A549 treated with AZD2906 at 1 μM for 4 hours (cell line): ENCODE measurements at places on chromosomes 1 and 21. TPM values are rescaled to one million over a fixed set of nuclear protein-coding genes. Genes with fewer than 3 reads are reported as not detected.

The RORC gene
- 0.01 to 0.05 TPM (median 0.03 TPM) in 5 replicates for total RNA-seq

The ALX3 gene
- not detected in 5 replicates for total RNA-seq

The CFAP74 gene
- total RNA-seq: 0.02 to 0.07 TPM (median 0.06 TPM) in 3 of 5 replicates, not detected in the others

The NBPF14 gene
- 26.0 to 32.4 TPM (median 31.3 TPM) in 5 replicates for total RNA-seq

The GBP4 gene
- total RNA-seq: 0.02 to 0.09 TPM in 2 of 5 replicates, not detected in the others

The DNASE2B gene
- total RNA-seq: 0.06 TPM in 1 of 5 replicates, not detected in the others
